ENCODE measurements at places on chromosomes 4 and X. TPM values are rescaled to one million over a fixed set of nuclear protein-coding genes. Genes with fewer than 3 reads are reported as not detected.

The FGF13 gene
- total RNA-seq: 43.5 TPM

The OPN1MW gene
- total RNA-seq: not detected

The ATOH1 gene
- not detected for total RNA-seq

The PPEF2 gene
- not detected for total RNA-seq

The EMD gene
- 67.2 TPM for total RNA-seq

Data from psoas muscle (tissue), 8 donors.